ENCODE measurements at places on chromosomes 3 and 15.

DNA sequence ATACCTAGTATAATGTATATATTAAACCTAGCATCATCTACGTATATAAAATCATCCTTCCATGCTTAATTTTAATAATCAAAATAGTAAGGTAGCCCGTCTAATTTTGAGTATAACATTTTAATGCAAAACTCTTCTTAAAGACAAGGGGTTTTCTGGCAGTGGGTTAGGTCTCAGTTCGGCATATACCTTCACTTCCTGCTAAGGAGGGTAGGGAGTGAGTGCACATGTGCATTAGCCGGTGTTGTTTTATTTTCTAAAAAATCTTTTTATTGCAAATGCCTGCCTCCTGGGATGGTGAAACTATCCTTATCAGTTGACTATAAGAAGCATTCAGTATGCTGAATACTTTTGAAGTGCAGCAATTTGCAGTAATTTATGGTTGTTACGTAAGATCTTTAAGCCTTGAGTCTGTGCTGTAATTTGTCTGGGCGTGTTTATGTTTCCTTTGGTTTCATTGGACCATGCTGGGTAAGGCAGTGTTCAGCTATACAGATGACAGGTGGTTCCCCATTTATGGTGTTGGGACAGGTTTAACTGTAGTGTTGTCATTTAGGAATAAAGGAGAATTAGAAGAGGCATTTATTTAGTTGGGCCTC, 11.7 kb downstream of the ARHGEF26 start:
- no peak for DNase-seq

- no peak for DNase-seq
Observed at GRCh38 chr3:53032609-53033008, 13.3 kb downstream of the SFMBT1 start.

- no peak for DNase-seq
Observed at GRCh38 chr3:9947025-9947995, 4.9 kb downstream of the PRRT3 start.

- DNase-seq, result no peak
Observed at GRCh38 chr3:150454622-150455021, 46.5 kb downstream of the TSC22D2 start.

GRCh38 chr15:71804695-71805470, 5.5 kb upstream of the NR2E3 start:
- no peak for DNase-seq
